ENCODE measurements at places on chromosomes 7 and 10.

- DNase-seq: no peak
Observed at GRCh38 chr10:122515588-122516231, 44.8 kb upstream of the DMBT1 start.

GRCh38 chr10:8104005-8104404, 49.5 kb downstream of the GATA3 start:
- DNase-seq: no peak

DNA sequence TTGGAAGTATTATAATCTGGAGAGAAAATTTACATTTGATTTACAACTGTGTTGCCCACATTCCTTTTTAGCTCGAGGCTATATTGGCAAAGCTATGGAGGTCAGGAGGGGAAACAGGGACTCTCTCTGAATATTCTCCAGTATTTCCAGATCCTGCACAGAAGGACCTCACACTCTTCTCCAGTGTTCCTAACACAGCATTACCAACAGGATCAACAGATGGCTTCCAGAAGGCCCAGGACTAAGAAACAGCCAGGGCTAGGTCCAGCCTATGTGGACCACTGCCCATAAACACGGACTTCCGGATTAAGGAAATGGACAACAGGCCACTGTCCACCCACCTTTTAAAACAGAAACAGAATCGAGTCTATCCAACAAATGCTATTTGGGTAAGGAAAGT, 65.3 kb downstream of the CHCHD3 start:
- DNase-seq: no peak

- no peak for DNase-seq
Observed at GRCh38 chr10:61900829-61901792, at the start of gene ARID5B. ARID5B (plus strand) TSS chr10:61901699; CDS start chr10:61901710, 11 bp downstream.
